ENCODE measurements at places on chromosomes 6 and 20.

- no peak for ATAC-seq
These were observed 104.7 kb downstream of the TMEM242 start for GRCh38 chr6:157218371-157219198.

- no peak for ATAC-seq
These were observed 92.3 kb upstream of the CARMIL1 start for GRCh38 chr6:25186919-25187318.

DNA sequence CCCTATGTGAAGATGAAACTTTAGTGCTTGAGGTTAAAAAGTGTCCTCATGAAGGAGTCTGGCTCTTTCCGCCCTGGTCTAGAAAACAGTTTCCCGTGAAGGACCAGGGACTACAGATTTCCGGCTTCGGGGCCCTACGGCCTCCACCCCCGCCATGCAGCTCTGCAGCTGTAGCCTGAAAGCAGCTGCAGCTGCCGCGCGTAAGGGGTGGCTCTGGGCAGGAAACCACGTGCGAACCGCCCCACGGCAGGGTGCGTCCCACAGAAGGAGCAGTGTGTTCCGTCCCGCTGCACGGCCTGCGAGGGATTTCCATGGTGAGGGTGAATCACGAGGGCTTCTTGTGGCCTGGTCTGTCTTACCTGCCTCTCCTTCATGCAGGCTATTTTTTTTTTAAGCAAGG lies 117.0 kb downstream of the ERMARD start:
- ATAC-seq, result no peak

DNA sequence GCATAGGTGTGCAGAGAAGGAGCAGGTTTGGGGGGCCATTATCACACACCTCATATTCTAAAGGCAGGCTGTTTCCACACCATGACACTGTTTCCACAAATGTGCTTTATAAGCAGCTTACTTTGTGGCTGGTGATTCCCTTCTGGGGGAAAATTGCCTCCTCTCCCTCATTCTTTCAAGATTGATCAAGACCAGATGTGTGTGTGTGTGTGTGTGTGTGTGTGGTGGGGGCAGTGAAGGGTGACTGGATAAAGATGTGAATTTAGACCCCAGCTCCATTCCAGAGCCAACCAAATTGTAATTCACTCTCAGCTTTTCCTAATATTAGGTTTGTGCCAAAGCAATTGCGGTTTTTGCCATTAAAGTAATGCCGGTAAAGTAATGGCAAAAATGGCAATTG lies 45.6 kb downstream of the EDN3 start:
- no peak for ATAC-seq

All from SK-N-SH treated with all-trans-retinoic acid at 6 μM for 48 hours (cell line).